A673 (cell line): ENCODE measurements at places on chromosomes 13 and 19. TPM values are rescaled to one million over a fixed set of nuclear protein-coding genes. Genes with fewer than 3 reads are reported as not detected.

Gene FXYD3
- total RNA-seq, result not detected in 2 replicates

Gene ZNF541
- total RNA-seq, result not detected in 2 replicates

Gene HIPK4
- total RNA-seq, result 0.15 TPM in 1 of 2 replicates, not detected in the other

Gene STARD13
- total RNA-seq, result 45.7 and 48.7 TPM in 2 replicates

DNA sequence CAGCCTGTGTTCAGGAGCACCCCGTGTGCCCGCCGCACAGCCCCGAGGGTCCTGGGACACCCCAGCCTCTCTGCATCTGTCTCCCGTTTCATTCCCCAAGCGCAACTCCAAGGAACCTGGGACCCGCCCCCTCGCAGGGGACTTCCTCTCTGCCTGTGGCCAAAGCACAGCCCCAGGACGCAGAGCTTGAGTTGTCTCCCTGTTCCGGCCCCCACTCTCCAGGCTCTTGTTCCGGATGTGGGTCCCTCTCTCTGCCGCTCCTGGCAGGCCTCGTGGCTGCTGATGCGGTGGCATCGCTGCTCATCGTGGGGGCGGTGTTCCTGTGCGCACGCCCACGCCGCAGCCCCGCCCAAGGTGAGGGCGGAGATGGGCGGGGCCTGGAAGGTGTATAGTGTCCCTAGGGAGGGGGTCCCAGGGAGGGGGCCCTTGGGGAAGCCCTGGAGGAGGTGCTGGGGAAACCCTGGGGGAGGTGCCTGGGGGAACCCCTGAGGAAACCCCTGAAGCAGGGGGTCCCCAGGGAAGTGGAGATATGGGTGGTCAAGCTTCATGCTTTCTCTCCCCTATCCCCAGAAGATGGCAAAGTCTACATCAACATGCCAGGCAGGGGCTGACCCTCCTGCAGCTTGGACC, 1.3 kb downstream of the HCST start:
- peak; percentile 90 for DNase-seq

DNA sequence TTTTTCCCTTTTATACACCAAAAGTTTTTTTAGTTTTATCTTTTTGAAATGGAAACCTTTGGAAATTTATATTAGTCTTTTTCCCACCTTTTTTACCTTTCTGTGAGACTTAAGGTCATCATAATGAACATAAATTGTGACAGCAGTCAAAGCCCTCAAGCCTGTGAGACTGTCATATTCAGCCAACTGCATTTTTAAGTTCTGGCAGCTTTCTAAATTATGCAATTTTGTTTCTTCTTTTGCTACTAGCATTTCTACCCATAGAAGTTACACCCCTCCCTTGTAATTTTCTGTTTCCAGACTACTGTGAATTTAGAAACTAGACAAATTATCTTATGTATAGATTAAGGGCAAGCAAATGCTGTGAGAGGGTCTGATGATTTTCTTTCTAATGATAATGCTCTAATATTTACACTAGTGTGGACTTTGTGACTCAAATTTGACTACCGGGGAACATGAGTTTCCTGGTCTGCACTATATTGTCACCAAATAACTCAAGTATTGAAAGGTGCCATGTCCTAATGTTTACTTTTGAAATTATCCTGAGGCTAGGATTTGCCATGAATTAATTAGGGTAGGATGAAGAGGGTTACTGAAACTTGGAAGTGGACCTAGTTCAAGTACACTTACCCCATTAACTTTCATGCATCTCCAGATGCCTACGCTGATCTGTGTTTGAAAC, 43.7 kb downstream of the FRY start:
- DNase-seq, result no peak

GRCh38 chr19:15286688-15287365, 45.5 kb downstream of the BRD4 start:
- no peak for DNase-seq

- no peak for DNase-seq
Measured at GRCh38 chr13:100138859-100139491, 50.1 kb downstream of the PCCA start.

DNA sequence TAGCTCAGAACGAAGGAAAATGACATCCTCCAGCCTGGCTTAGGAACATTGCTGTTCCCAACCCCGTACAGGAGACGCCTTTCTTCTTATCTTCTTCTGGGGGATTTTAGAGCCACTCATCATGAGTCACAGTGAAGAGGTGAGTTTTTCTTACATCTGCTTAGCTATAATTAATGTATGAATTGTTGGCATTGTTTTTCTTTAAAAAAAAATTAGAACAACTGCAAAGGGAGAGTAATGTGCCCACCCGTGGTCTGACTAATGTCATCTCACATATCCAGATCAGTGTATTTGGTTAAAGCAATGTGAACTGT, 310.6 kb upstream of the TSHZ3 start:
- no peak for DNase-seq

DNA sequence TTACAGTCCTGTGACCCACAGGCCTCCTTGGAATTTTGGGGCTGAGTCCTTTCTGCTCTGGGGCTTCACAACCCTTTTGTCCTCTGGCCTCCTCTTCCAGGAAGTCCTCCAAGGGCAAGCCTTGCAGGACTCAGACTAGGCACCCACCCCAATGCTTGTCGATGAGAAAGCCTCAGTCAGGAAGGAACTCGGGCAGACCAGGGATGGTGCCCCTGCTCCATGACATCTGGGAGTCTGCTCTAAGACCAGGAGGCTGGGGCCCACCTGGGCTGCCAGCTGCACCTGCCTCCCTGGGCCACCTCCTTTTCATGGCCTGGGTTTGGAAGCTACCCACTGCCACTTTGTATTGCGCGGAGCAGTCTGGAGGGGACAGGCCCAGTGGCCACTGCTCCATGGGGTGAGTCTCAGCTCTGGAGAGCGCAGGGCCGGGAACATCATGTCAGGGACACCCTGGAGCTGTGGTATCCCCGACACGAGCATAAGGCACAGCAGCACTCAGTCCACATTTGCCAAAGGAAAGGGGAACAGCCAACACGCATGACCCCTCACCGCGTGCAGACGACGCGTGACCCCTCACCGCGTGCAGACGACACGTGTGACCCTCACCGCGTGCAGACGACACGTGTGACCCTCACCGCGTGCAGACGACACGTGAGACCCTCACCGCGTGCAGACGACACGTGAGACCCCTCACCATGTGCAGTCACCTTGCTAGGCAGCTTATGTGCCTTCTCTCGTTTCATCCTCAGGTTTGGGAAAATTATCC, 10.8 kb downstream of the C2CD4C start:
- no peak for DNase-seq

DNA sequence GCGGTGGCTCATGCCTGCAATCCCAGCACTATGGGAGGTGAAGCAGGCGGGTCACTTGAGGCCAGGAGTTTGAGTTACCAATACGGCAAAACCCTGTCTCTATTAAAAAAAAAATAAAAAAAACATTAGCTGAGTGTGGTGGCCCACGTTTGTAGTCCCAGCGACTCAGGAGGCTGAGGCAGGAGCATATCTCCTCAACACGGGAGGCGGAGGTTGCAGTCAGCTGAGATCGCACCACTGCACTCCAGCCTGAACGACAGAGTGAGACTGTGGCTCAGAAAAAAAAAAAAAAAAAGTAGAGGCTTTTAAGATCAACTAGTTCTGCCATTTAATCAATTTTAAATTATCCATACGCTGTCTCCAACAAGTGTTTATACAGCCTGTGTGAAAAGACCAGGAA, 1130.3 kb downstream of the PCDH9 start:
- DNase-seq, result no peak
